Cortex of kidney (tissue), 1 donor: ENCODE measurements at places on chromosomes 12 and 14.

- no peak for DNase-seq
These were observed 92.9 kb downstream of the KCNC2 start for GRCh38 chr12:75116646-75117198.

DNA sequence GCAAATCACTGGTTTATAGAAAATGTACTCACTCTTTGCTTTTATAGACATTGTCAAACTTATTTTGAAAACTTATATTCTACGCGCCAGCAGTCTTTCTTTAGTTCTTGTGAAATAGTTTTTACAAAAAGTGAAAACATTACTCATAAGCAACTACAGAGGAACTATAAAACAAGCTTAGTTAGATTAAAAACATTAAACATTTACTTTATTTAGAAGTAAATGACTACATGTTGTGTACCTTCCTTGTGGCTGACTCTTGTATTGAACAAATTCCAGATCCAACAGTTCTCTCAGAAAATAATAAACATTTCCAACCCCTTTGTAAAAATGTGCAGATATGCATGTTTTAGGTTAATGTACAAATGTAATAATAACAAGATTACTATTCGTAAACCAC is 198.5 kb downstream of the SOX5 start:
- DNase-seq: no peak

DNA sequence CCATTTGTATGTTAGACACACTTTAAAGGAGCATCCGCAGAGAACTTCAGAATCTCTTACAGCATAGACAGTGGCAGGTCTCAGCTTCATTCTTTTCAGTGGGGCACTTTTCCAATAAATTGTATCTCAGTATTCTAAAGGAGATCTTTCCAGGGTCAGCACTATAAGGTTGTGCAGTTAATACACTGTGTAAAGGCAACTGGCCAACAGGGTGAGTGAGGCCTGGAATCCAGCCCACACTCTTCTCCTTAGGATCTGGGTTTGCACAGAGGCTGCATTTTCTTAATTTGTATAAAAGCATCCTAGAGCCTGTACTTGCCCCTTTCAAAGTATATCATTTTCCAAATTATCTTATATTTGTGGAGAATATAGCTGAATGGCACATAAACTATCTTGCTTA is 94.2 kb downstream of the MYF5 start:
- no peak for DNase-seq

DNA sequence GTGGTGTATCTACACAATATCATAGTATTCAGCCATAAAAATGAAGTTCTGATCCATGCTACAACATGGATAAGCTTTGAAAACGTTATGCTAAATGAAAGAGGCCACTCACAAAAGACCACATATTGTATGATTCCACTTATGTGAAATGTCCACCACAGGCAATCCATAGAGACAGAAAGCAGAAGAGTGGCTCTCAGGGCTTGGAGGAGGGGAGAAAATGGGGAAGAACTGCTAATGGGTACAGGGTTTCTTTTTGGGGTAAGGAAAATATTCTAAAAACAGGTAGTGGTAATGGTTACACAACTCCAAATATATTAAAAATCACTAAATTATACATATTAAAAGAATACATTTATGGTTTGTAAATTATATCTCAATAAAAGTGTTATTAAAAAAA is 16.5 kb downstream of the SCNN1A start:
- DNase-seq: no peak

DNA sequence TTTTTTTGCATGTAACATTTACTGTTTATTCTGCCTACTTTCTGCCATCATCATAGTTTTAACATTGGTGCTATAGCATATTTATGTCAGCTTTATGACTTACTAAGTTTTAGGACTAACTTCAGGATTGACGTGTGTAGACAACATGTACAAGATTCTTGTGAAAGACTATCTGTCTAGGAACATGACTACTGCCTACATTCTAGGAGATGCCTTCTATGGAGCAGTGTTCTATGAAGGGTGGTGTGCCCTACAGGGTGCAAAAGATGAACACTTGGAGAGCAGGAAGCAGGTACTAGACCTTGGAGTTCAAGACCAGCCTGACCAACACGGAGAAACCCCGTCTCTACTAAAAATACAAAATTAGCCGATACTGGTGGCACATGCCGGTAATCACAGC is 118.6 kb downstream of the FGD4 start:
- DNase-seq: no peak

DNA sequence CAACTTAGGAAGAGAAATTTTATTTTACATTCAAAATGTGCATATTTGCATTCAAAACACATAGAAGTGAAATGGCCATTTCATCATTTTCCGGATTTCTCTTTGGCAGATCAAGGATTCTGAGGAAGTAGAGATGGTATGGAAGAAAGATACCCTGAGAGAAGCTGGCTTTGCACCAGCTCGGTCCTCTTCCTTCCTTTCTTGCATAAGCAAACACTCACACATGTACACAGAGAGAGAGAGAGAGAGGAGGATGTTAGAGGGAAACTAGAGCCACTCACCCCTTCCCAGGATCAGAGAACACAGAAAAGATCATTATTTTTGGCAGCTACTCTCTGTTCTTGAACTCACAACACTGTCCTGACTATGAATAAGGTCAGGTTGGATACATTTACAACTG is 15.6 kb upstream of the PLEKHD1 start:
- no peak for DNase-seq

DNA sequence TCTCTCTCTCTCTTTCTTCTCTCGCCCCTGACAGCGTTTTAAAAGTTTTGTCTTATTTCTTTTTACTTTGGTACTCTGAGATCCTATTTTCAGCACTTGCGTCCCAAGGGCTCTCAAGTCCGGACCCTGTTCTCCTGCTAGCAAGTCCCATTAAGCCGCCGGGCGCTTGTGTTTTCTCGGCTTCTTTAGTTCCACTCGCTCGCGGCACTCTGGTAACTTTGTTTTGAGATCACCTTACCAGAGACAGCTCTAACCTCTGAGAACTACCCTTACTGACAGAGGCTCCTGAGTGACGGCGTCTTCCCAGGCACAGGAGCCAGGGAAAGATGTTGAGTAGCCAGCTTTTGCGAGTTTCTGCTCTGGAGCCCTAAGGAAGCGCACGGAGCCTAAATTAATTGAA is 2.7 kb upstream of the MYF5 start:
- no peak for DNase-seq

DNA sequence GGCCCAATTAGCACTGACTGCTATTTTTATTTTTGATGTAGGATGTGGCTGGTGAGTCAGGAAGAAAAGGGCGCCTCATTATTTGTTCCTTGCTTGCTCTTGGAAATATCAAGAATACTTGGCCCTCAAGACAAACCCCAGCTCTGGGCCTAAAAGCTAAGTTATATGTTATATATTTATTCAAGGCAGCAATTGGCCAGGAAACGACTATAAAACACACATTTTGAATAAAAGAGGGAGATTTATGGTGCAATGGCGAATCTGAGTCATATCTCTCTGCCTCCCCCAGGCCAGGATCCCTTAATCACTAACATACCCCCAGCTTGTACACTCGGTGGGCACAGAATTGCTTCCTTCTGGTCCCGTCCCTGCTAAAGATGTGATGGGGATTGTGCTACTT is 63.3 kb downstream of the TBX5 start:
- DNase-seq: no peak

DNA sequence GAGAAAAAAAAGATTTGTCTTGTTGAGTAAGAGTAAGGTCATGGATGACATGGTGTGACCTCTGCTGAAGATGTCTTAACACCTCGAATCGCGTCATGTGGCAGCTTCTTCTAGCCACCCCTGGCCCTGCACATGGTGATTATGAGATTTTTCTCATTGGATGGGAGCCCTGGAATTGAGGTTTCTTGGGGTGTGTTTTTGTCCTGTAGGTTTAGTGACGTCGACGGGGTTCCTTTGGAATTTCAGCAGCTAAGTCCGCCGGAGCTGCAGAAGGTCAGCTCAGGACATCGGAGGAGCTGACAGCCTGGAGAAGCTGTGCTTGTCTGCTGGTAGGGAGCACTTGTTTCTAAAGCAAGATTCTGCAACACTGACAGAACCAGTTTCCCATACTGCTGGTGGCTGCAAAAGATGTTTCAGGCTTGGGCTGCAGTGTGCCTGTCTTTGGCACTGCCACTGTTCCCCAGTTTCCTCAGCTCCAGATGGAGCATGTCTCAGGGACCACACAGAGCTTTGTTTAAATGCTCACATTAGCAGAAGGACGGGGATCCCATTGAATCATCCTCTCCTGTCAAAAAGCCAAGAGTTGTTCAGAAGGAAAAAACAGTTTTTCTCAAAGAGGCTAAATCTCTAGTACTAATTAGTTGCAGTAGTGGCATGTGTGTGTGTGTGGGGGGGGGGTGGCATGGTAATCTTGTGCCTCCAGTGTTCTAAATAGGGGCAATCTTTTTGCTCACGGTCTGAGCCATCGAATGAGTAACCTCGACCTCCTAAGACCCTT is 5.2 kb upstream of the FOS start:
- DNase-seq: no peak

GRCh38 chr12:123676616-123677320 is 5.9 kb downstream of the TCTN2 start:
- DNase-seq: no peak

GRCh38 chr14:68182492-68182891 is 362.9 kb downstream of the RAD51B start:
- no peak for DNase-seq

DNA sequence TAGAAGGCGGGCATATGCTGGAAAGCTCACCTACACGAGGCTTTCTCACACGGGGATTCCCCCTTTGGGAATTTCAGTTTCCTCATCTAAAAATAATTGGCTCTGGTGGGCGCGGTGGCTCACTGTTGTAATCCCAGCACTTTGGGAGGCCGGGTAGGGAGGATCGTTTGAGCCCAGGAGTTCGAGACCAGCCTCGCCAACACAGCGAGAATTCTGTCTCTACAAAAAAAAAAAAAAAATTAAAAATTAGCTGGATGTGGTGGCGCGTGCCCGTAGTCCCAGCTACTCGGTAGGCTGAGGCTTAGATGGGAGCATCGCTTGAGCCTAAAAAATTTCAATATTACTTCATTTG is 400 bp upstream of the NDUFA12 start:
- DNase-seq: no peak

DNA sequence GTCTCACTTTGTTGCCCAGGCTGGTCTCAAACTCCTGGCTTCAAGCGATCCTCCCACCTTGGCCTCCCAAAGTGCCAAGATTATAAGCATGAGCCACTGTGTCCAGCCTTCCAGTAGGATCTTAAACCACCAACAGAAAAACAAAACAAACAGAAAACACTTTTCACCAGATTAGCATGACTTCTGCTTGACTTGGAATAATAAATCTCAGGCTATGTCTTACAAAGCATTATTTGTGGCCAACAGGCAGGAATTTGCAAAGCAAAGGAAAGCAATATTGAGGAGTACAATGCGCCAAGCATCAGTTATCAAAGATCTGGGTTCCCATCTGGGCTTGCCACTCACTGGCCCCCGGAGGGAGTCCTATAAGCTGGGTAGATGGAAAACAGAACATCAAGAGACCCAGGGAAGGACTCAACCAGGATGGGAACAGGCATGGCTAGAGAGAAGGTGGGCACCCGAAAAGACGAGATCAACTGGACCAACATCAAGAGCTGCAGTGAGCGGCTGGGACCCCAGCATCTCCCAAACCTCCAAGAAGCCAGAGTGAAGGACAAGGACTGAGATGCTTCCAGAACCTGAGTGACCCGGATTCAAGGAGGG is 101.2 kb downstream of the TMEM30B start:
- no peak for DNase-seq

DNA sequence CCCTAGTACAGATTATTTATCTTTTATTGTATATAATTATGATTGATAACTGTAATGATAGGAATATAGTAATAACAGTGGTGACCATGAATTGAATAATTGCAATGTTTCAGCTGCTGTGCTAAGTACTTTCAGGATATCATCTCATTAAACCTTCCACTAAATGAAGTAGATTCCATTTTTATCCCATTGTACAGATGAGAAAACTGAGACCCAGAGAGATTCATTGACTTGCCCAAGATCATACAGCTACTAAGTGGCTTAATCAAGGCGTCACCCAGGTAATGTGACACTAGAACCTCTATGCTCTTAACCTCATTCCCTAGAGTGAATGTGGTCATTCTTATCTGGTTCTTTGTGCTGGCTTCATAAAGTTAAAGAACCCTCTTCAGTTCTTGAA is 124.6 kb downstream of the KTN1 start:
- DNase-seq: no peak

DNA sequence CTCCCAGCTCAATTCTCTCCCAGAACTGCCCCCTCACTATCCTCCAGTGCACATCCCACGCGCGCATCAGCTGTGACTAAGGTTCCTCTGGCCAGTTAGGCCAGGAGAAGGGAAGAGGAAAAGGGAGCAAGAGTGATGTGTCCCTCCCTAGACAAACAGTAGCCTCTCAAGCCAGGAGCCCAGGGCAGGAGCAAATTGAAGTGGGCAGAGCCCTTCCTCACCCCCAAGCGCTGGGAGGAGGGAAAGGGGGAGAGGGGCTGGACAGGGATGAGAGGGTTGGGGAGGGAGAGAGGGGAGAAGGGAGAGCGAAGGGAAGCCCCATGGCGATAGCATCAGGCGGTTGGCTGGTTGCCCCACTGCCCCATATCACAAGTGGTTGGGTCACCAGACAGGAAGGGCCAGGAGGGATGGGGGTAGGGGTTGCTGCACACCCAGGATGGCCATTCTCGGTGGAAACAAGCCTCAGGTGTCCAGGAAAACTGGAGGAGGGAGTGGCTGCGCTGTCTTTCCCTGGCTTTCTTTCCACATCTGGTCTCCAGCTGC is 1.1 kb downstream of the CD63 start:
- DNase-seq: no peak

DNA sequence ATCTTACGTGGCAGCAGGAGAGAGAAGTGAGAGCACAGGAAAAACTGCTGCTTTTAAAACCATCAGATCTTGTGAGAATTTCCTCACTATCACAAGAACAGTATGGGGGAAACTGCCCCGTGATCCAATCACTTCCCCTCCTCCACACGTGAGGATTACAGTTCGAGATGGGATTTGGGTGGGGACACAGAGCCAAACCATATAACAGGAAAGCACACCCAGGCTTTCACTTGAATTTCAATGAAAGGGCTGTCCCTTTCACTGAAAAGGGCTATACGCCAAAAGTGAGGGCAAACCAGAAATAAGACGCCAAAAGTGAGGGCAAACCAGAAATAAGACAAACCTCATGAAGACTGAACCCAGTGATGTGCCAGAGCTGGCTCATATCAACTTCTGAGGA is 22.8 kb upstream of the TMEM233 start:
- no peak for DNase-seq

- DNase-seq: no peak
These were observed 1.7 kb downstream of the EVL start for GRCh38 chr14:100066962-100067361.

GRCh38 chr14:100622224-100622623 is 35.0 kb upstream of the BEGAIN start:
- no peak for DNase-seq
